T-helper 2 cell treated with Interferon-gamma antibody and Interleukin-4, amounts not matched to agents 5 μg/mL and 100 μg/mL, for 36 hours (primary cell): ENCODE measurements at places on chromosomes 7 and 10.

DNA sequence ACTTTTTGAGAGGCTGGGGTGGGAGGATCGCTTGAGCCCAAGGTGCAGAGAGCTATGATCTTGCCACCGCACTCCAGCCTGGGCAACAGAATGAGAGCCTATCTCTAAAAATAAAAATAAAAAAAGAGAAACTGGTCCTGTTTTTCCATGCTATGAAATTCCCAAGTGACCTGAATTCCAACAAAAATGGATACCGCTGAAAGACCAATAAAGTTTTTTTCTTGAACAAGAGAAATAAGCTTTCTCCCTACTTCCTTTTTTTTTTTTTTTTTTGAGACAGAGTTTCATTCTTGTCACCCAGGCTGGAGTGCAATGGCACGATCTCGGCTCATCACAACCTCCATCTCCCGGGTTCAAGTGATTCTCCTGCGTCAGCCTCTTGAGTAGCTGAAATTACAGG, 12.5 kb upstream of the SEPHS1 start:
- peaks cover 8% of the 10 kb centered on the region for H3K27me3 ChIP-seq
- DNase-seq: no peak
- no peak overlapping the region for H3K27ac ChIP-seq
- H3K4me3 ChIP-seq: no peak overlapping the region
- H3K4me1 ChIP-seq: no peaks in the 10 kb centered on the region
- no peaks in the 10 kb centered on the region for H3K36me3 ChIP-seq

- peak overlapping the region; percentile 88 for H3K27ac ChIP-seq
- peak; percentile 27 for DNase-seq
- H3K27me3 ChIP-seq: no peaks in the 10 kb centered on the region
- H3K4me3 ChIP-seq: peak overlapping the region; percentile 90
Measured at GRCh38 chr10:14879124-14879927, 660 bp downstream of the SUV39H2 start.

DNA sequence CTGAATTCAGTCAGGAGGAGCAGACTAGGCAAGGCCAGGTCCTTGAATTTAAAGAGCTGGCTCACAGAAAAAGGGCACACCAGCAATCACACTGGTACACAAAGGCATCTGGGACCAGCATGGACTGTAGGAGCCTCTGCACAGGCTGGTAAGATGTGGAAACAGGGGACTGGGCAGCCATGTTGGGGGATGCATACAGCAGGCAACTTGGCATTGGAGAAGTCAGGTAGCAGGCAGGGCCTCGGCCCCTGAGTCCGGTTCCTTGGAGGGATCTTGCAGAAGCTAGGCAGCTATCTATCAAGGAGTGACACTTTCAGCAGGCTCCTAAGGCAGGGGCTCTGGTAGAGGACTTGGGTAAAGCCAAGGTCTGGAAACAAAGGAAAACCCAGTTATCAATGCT, 376.3 kb upstream of the BMPER start:
- H3K36me3 ChIP-seq: no peaks in the 10 kb centered on the region
- H3K4me1 ChIP-seq: no peaks in the 10 kb centered on the region
- no peak for DNase-seq
- no peak overlapping the region for H3K27ac ChIP-seq

- H3K36me3 ChIP-seq: no peaks in the 10 kb centered on the region
- no peak for DNase-seq
- no peaks in the 10 kb centered on the region for H3K27me3 ChIP-seq
- H3K4me1 ChIP-seq: no peaks in the 10 kb centered on the region
- H3K27ac ChIP-seq: no peak overlapping the region
- H3K4me3 ChIP-seq: no peak overlapping the region
Measured at GRCh38 chr7:265998-266850, 23.7 kb upstream of the FOXL3 start.

- no peaks in the 10 kb centered on the region for H3K27me3 ChIP-seq
- no peaks in the 10 kb centered on the region for H3K36me3 ChIP-seq
- H3K27ac ChIP-seq: no peak overlapping the region
- no peak overlapping the region for H3K4me3 ChIP-seq
- H3K4me1 ChIP-seq: no peaks in the 10 kb centered on the region
- no peak for DNase-seq
Measured at GRCh38 chr10:106158241-106158640, 1006.3 kb downstream of the SORCS1 start.

GRCh38 chr10:112426111-112426510, 20.6 kb downstream of the ZDHHC6 start:
- DNase-seq: no peak
- no peaks in the 10 kb centered on the region for H3K27me3 ChIP-seq
- H3K27ac ChIP-seq: no peak overlapping the region
- H3K4me1 ChIP-seq: no peaks in the 10 kb centered on the region
- H3K36me3 ChIP-seq: peaks cover 53% of the 10 kb centered on the region
- no peak overlapping the region for H3K4me3 ChIP-seq

DNA sequence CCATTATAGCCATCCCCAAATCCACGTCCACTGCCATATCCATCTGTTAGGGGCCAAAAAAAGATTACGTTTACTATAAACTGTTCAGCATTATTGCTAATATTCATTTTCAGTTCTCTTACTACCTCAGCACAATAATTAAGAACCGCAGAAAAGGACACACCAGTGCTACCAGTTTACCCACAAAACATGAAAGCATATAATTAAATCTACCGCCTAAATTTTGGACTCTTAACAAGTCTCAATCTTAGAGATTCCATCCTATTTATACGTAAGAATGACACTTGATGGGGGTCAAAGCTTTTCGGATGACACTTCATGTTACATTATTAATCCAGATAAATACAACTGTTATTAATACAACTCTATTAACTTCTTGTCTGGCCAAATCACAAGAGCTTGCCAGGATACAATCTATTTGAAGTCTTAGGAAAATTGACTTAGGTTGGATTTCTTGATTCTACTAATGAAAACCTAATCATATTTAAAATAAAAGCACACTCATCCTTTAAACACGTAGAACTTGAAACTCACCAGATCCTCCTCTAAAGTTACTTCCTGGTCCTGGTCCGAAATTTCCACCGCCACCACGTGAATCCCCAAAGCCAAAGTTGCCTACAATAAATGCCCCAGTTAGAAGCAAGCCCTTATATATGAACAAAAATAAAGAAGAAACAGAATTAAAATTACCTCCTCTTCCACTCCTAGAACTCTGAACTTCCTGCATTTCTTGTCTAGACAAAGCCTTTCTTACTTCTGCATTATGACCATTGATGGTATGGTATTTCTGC, 4.5 kb downstream of the HNRNPA2B1 start:
- H3K27me3 ChIP-seq: peaks cover 5% of the 10 kb centered on the region
- H3K27ac ChIP-seq: peak overlapping the region; percentile 75
- peaks cover 90% of the 10 kb centered on the region for H3K36me3 ChIP-seq
- no peak for DNase-seq
- peak overlapping the region; percentile 98 for H3K4me3 ChIP-seq
- peaks cover 57% of the 10 kb centered on the region for H3K4me1 ChIP-seq

DNA sequence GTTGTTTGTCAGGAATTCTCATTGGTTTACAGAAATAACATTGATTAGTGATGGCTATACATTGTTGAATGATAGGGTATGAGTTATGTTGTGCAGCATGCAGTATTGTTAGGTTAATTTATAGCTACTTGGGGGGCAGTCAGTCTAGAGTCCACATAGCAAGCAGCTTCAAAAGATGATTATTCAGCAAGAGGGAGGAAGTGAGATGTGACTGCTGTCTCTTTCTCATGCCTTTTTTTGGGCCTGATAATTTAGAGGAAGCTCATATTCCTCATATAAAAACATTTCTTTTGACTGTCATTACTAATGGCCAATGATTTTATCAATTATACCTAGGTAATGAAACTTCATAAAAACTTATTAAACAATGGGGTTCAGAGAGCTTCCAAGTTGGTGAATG, 3.4 kb upstream of the TBRG4 start:
- H3K27me3 ChIP-seq: peaks cover 22% of the 10 kb centered on the region
- H3K36me3 ChIP-seq: peaks cover 7% of the 10 kb centered on the region
- no peak overlapping the region for H3K4me3 ChIP-seq

DNA sequence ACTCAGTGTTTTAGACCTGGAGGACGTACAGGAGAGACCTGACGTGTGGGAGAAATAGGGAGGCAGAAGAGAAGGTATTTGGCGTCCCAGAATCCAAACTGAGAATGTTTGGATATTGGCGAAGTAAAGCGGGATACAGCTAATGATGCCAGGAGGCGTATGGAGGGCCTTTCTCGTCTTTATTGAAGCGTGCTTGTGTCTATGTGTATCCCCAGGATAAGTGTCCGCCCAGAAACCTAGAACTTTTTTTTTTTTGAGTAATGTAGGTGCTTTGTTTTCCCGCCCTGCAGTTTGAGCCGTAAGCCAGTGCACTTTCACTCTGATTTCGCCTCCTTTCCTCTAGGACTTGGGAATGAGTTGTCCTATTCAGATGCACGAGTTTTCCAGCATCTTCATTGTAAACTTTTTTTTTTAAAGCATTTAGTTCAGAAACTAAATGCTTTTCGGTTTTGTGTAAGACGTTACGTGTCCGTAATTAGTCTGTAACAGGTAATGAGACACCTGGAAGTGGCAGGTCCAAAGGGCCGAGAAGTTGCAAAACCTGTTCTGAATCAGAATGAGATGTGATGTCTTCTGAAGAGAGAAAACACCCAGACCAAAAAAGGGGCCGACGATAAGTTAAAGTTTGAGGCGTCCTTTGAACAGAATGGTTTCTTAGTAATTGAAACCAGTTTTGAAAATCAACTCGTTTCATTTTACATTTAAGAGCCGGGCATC, 746 bp downstream of the ARL5B start:
- peaks cover 24% of the 10 kb centered on the region for H3K36me3 ChIP-seq
- peaks cover 28% of the 10 kb centered on the region for H3K4me1 ChIP-seq
- H3K4me3 ChIP-seq: peak overlapping the region; percentile 99
- no peaks in the 10 kb centered on the region for H3K27me3 ChIP-seq
- no peak for DNase-seq

DNA sequence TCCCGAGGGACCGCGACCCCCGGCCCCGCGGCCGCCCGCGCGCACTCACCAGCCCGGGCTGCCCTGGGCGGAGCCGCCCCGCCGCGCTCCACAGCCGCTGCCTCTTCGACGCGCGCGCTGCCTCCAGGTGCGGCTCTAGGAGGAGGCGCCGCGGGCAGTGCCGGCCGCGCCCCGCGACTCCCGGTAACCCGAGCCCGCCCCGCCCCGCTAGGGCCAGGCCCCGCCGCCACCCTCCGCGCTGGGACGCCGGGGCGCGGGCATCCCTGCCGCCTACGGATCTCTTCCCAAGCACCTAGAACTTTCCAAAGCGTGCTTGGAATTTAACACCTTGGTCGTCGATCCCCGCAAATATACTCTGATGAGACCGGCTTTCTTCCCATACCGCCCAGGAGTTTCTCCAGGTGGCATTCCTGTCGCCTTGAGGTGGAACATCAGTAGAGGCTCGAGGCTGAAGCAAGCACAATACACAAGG, at the start of gene SLC26A5:
TSS of gene SLC26A5 (minus strand) at position 159 of the 472 bp plus-strand sequence. CDS start 24,693 bp downstream, outside the sequence.
- peak within 1 kb of the TSS; percentile 76 for H3K4me3 ChIP-seq
- no peak within 1 kb of the TSS for H3K27ac ChIP-seq
- peak; percentile 4 for DNase-seq
- peaks cover 11% of the 10 kb centered on the region for H3K4me1 ChIP-seq
- no peaks in the 10 kb centered on the region for H3K36me3 ChIP-seq

DNA sequence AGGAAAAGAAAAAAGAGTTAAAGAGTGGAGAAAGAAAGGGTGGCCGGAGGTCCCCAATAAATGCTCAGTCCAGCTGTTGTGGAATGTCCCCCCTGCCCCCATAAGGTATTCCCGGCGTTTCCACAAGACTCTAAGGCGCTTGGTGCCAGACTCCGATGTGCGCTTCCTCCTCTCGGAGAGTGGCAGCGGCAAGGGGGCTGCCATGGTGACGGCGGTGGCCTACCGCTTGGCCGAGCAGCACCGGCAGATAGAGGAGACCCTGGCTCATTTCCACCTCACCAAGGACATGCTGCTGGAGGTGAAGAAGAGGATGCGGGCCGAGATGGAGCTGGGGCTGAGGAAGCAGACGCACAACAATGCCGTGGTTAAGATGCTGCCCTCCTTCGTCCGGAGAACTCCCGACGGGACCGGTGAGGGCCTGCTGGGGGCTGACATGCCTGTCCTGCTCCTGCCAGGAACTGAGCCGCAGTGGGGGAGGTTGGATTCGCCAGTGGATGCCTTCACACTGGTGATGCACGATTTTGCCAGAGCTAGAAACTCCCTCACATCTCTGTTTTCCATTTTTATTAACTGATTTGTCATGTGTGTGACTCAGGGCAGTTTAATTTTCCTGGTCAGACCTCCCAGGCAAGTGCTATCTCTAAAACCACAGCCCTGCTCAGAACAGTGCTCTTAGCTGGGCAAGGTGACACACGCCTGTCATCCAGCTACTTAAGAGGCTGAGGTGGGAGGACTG, 34.2 kb downstream of the TACR2 start:
- peak overlapping the region; percentile 7 for H3K27ac ChIP-seq
- H3K4me1 ChIP-seq: no peaks in the 10 kb centered on the region
- no peak overlapping the region for H3K4me3 ChIP-seq
- H3K36me3 ChIP-seq: peaks cover 63% of the 10 kb centered on the region

- no peaks in the 10 kb centered on the region for H3K27me3 ChIP-seq
- no peaks in the 10 kb centered on the region for H3K36me3 ChIP-seq
- no peaks in the 10 kb centered on the region for H3K4me1 ChIP-seq
Measured at GRCh38 chr7:81293806-81294205, 375.0 kb upstream of the SEMA3C start.

DNA sequence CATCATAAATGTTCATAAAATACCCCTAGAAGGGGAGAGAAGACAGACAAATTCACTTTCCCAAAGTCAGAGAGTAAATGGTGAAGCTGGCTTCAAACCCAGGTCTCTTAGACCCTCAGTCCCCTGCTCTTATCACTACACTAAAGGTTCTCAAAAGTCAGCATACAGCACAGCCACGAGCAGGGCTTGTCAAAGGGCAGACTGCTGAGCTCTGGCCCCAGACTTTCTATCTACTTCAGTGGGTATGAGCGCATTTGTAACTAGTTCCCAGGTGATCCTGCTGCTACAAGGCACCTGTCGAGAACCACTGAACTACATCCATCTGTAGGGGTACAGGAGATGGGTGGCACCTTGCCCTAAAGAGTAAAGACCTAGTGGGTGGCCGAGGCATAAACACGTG, 91.5 kb downstream of the SORBS1 start:
- DNase-seq: no peak
- H3K36me3 ChIP-seq: no peaks in the 10 kb centered on the region
- peaks cover 14% of the 10 kb centered on the region for H3K27me3 ChIP-seq
- no peak overlapping the region for H3K27ac ChIP-seq
- H3K4me3 ChIP-seq: no peak overlapping the region
- H3K4me1 ChIP-seq: peaks cover 2% of the 10 kb centered on the region

DNA sequence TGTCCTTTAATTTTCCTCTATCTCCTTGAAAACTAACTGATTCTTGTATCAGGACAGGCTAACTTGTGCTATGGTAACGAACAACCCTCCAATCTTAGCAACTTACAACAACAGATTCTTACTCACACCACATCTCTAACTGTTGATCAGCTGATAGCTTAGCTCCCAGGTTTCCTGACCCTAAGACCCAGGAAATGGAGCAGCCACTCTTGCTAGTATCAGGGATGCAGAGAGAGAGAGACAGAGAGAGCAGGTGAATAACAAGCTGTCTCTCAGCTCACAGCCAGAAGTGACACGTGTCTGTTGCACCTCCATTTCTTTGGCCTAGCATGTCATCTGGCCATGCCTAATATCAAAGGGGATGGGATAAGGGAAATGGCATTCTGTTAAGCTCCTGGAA, 1289.0 kb upstream of the AUTS2 start:
- no peaks in the 10 kb centered on the region for H3K36me3 ChIP-seq
- H3K4me1 ChIP-seq: no peaks in the 10 kb centered on the region
- no peak for DNase-seq
- no peak overlapping the region for H3K4me3 ChIP-seq

GRCh38 chr10:6473901-6474370, 106.1 kb downstream of the PRKCQ start:
- H3K27ac ChIP-seq: peak overlapping the region; percentile 89
- H3K36me3 ChIP-seq: peaks cover 81% of the 10 kb centered on the region

GRCh38 chr10:121613456-121613855, 15.2 kb upstream of the FGFR2 start:
- H3K4me1 ChIP-seq: no peaks in the 10 kb centered on the region
- H3K27ac ChIP-seq: no peak overlapping the region
- no peaks in the 10 kb centered on the region for H3K36me3 ChIP-seq
- no peak for DNase-seq
- no peak overlapping the region for H3K4me3 ChIP-seq
